Activated naive CD4-positive, alpha-beta T cell treated with anti-CD3 and anti-CD28 coated beads, Interleukin-2, amount 50 U/mL, for 16 hours (primary cell): ENCODE measurements at places on chromosomes 7 and 10.

- no peak for DNase-seq
Measured at GRCh38 chr10:96906864-96907263, 74.8 kb downstream of the LCOR start.

- DNase-seq, result no peak
Measured at GRCh38 chr7:587767-588166, 68.1 kb upstream of the PDGFA start.

GRCh38 chr7:92973974-92974373, 137.6 kb upstream of the CDK6 start:
- DNase-seq, result no peak

GRCh38 chr7:24227603-24228359, 56.2 kb upstream of the NPY start:
- no peak for DNase-seq

DNA sequence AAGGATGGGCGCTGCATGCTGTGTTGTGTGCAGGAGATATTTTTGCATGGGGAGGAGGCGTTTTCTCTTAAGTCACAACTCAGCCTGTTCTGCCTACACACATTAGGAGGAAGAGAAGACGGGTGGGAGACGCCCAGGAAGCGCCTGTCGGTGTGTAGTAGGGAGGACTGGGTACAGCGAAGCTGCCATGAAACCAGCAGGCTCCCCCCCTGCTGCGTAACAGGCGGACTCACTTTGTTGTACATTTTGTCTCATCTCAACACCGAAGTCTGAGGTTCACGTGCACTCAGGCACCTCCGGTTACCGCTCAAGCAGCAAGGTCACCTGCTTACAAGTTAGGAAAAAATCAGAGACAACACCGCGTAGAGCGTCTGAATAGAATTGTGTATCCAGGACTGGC, 56.3 kb downstream of the CRTAC1 start:
- no peak for DNase-seq
